ENCODE measurements at places on chromosomes 1 and 21. TPM values are rescaled to one million over a fixed set of nuclear protein-coding genes. Genes with fewer than 3 reads are reported as not detected.

DNA sequence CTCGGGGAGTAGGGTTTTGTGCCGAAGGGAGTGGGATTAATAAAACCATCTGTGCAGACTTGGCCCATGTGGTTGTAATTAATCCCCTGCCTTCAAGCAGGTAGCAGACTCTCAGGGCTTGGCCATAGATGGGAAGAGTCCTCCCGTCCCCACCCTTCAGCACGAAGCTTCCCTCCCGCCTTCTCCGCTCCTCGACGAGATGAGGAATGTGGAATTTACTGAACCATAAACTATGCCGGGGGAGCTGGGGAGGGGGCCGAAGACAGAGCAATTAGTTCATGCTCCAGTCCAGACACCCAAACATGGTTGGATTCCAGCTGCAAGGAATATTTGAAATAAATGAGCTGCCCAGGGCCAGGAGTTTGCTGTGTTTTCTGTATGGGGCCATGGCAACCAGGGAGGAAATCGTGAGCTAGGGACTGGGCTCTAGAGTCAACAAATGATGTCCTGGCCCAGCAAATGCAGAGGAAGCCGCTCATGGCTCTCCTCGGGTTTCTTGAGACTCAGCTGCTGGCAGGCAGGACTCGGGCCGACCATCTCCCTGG is 78.8 kb downstream of the SPSB1 start:
- DNase-seq: no peak

DNA sequence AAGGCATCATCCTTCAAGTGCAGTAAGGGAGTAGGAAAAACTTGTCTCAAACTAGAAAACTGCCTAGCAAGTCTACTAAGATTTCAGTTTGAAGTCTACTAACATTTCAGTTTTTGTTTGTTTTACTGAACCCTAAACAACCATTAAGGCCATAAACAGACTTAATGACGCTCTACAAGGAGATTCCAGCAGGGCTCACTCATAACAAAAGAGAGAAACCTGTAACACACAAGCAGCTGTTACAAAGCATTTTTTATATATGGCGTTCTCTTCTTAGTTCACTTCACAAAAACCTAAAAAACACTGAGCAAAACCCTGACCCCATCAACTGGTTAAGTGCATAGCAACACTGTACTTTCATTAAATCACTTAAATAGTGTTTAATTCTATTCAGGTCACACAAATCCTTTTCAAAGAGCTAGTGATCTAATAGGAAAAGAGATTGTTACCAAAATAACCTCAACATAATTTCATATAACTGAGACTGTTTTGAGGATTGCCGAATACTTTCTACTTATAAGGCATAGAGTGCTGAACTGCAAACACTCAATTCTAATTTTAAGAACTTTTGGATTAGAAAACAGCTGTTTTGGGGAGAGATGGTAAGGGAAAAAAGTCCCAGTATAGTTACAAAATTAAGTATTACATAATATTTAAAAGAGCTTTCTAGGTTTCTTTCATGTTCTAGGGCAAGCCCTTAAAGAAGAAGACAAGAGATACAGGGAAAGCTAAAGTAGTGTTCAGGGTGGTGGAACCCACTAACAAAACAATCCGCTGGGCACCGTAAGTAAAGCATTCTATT is 1.4 kb downstream of the B3GALNT2 start:
- no peak for DNase-seq

DNA sequence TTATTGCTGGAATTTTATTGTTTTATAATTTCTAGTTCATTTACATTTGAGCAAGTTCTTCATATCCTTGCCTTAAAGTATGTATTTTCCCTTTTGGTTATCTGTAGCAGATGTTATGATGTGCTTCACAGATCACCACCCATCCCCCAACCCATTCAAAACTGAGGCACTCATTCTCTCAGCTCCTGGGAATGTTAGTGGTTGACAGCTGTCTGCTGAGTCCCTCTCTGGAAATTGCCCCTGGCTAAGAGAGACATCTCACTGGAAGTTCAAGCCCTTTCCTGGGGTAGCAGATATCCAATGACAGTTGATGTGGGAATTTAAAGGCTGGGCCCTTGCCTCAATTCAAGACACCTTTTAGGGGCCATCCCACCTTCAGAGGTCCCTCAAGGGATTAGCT is 4.3 kb upstream of the DPYD start:
- DNase-seq: no peak

DNA sequence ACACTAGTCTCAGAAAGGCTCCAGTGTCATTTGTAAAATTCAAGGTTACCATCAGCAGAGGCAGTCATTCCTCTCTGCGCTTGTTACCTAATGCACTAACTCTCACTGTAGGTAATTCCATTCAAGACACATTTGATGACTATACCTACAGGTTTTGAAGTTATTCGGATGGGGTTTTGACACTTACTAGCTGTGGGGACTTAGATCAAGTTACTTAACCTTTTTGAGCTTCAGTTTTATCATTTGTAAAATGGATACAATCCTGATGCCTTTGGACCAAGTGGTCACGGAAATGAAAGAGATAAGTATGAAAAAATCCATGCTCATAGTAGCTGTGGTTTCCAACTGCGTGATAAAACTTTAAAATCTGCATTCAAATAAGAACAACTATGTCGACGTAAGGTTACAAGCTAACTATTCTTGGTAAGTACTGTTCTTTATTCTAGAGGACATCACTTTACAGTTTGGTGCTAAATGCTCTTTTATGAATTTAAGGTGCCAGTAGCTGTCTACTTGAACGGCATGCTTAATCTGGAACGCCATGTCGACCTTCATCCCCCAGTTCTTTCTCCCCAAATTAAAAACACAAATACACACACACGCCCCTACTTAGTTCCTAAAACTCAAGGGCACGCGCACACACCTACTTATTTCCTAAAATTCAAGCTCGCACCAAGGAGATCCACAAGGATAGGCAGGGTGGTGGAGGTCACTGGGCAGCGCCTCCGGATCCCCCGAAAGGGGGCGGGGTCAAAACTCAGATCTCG is 550 bp upstream of the NFYC start:
- no peak for DNase-seq

DNA sequence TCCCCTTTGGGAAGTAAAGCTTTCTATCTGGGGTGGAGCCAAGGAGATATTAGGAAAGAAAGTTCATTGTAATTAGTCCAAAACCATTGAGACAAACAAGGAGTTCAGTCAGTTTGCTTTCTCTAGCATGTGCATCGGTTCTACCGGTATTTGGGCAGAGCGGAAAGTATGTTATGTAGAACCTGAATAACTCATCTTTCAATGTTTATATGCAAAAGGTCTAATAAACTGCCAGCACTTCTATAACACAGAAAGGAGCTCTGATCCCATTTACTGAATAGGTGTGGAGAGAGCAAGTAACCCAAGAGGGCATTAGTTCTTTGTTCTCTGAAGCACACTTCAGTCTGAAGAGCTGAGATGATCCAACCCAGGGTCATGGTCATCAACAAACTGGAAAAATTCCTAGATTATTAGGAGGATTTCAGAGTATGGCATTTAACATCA is 3.5 kb downstream of the TGFB2 start:
- DNase-seq: no peak

DNA sequence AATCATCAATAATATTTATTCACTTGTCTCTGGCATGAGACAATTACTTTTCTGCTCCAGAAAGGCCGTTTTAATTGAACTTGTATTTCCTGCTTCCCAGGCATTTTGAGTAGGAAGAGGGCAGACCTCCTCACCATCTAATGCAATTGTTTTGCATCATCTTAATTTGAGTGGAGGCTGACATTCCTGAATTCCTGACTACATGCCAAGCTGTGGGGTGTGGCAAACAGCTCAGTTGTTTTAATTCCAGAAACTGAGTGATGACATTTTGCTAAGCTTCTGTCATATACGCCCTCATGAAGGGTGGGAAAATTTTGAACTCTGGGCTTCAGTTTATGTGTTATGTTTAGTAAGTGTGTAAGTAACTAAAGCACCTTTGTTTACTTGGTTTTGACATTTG is 125.4 kb upstream of the USP25 start:
- DNase-seq: no peak

Gene KRTAP19-1
- not detected for total RNA-seq

Gene ADAMTSL4
- 0.06 TPM for total RNA-seq
